Stomach (tissue), 19 donors: ENCODE measurements at places on chromosomes 1 and 21.

GRCh38 chr1:205961991-205962820 is 18.9 kb upstream of the SLC26A9 start:
- H3K27ac ChIP-seq, result no peak overlapping the region
- H3K27me3 ChIP-seq, result peaks cover 27% of the 10 kb centered on the region
- no peaks in the 10 kb centered on the region for H3K36me3 ChIP-seq
- peaks cover 6% of the 10 kb centered on the region for H3K4me1 ChIP-seq

GRCh38 chr1:34670982-34671381 is 83.9 kb upstream of the GJB5 start:
- H3K4me3 ChIP-seq, result no peak overlapping the region
- no peaks in the 10 kb centered on the region for H3K4me1 ChIP-seq
- no peak overlapping the region for H3K27ac ChIP-seq

- H3K4me3 ChIP-seq, result no peak overlapping the region
- peaks cover 26% of the 10 kb centered on the region for H3K4me1 ChIP-seq
- no peak for DNase-seq
- no peak overlapping the region for H3K27ac ChIP-seq
- H3K36me3 ChIP-seq, result no peaks in the 10 kb centered on the region
Measured at GRCh38 chr1:119006406-119007279, 18.5 kb upstream of the TBX15 start.

DNA sequence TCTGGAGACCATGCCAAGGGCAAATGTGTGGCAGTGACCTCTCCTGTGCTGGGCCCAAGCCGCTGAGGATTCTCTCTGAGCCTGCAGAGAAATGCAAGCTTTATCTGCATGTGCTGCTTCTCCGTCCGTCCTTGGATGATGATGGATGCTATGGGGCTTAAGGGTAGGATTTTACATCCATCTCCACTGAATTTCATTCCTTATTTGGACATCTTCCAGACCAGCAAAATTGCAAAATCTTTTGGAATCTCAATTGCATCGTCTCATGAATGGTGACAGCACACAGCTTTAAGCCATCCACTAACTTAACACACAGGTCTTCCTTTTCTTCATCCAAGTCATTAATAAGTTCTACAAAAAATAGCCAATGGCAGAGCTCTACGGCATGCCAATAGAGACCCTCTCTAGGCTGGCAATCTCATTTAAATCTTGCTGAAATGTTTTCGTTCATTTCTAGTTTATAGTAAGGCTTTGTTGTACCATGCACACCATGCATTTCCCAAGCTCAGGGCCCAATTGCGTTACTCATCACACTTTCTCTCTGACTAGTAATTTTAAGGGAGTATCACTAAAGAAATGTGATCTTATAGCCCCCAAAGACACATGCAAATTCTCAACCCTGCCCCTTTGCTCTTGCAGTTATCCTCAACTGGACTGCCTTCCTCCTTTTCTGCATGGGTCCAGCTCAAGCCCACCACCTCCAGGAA is 11.1 kb downstream of the BATF3 start:
- H3K27ac ChIP-seq, result no peak overlapping the region
- H3K27me3 ChIP-seq, result no peaks in the 10 kb centered on the region
- H3K36me3 ChIP-seq, result no peaks in the 10 kb centered on the region
- DNase-seq, result no peak
- H3K4me1 ChIP-seq, result no peaks in the 10 kb centered on the region

- H3K4me1 ChIP-seq, result no peaks in the 10 kb centered on the region
- H3K4me3 ChIP-seq, result no peak overlapping the region
- no peak overlapping the region for H3K27ac ChIP-seq
- no peak for DNase-seq
- H3K27me3 ChIP-seq, result no peaks in the 10 kb centered on the region
- H3K36me3 ChIP-seq, result peaks cover 16% of the 10 kb centered on the region
Measured at GRCh38 chr1:113630340-113631327, 128.7 kb downstream of the PHTF1 start.

DNA sequence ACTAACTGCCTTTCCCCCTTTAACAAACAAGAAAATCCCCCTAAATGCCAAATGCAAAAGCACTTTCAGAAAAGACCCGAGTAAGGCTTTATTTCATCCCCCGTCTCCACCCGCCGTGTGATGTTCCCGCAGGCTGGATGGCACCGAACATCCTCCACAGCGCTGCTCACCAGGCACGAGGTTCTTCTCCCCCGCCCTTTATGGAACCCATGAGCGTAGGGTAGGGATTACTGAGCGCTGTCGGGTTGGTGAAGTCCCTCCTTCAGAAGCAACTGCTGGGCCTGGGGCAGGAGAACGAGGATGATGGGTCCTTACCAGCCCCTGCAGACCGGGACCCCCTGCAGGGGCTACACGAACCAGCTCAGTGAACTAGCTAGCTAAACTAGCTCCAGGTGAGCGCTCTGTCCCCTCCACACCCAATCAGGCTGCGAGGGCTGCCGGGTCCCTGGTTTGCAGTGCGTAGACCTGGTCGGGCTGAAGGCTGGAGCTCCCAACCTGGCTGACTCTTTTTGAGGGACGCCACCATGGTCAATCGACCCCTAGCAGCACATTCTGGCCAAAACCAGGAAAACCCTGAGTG is 80.4 kb downstream of the ITPKB start:
- no peak overlapping the region for H3K27ac ChIP-seq
- no peaks in the 10 kb centered on the region for H3K36me3 ChIP-seq
- H3K4me1 ChIP-seq, result peaks cover 98% of the 10 kb centered on the region
- no peak for DNase-seq
- no peak overlapping the region for H3K4me3 ChIP-seq
